ENCODE measurements at places on chromosomes 1 and 21.

- DNase-seq = no peak
Measured at GRCh38 chr21:42653231-42654061, at the start of gene PDE9A. PDE9A (plus strand) TSS chr21:42653621; CDS start chr21:42653815, 194 bp downstream.

DNA sequence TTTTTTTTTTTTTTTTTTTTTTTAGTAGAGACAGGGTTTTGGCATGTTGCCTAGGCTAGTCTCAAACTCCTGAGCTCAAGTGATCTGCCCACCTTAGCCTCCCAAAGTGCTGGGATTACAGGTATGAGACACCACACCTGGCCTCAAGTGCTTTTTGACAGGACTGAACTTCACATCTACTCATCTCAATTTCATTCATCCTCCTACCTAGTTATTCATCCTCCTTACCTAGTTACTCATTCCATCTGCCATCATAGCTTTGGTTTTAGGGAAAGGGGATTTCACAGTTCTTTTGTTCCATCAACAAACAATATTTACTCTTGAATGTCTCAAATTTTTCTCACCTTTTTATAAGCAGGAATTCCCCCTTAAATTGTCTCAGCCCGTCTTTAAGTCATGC is 38.6 kb upstream of the RALGPS2 start:
- peak; percentile 15 for DNase-seq

- peak; percentile 86 for DNase-seq
Measured at GRCh38 chr1:27366113-27366410, 699 bp downstream of the MAP3K6 start.

GRCh38 chr1:106780806-106781569 is 275.5 kb upstream of the PRMT6 start:
- DNase-seq = peak; percentile 13

DNA sequence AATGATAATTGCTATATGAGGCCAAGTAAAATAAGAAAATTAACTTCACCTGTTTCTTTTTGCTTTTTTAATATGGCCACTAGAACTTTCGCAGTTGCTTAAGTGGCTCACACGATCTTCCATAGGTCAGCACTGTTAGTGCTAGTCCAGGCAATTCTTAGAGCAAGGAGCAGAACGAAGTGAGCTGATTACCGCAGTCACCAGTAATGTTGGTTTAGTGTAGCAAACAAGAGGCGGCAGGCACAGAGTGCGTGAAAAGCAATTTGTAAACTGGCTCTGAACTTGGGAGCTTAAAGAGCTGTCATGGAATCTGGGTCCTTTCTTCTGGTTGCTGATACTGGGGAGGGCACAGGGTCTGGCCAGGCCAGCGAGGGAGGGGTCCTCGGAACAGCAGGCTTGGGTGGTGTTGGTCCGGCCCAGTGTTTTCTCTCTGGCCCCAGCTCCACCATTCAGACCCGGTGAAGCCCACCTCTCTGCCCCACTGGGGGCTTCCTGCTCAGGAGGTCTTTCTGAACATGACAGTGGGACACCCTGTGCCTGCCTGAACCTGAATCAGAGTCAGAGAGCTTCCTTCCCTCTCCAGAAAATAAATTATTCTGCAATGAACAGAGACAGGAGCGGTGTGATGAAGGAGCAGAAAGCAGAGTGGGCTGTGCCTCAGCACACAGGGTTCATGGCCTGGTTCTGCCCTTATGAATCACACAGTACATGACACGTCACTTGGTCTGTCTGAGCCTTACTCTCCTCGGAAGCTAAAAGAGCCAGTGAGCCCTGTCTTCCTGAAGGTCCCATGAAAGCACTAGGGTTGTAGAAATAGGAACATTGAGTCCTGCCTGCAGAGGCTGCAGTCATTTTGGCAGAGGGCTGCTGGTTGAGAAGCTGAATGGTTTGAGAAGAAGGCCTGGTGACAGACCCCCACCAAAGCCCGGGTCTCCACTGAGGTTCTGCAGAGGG is 11.9 kb downstream of the ETS2 start:
- peak; percentile 86 for DNase-seq

DNA sequence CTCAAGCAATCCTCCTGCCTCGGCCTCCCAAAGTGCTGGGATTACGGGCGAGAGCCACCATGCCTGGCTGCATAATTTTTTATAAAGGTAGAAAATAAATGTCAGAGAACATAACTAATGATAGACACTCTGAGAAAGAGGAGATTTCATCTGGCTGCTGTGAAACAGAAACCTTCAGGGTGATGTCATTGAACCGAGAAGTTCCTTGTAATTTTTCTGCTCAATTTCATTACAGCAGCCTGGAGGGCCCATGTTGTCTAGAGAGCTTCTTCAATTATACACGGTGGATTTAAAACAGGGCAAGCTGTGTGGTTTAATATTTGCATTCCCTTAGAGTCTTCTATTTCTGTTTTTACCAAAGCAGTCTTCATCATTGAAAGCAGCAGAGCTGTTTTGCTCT is 64.3 kb upstream of the MORC3 start:
- DNase-seq = no peak

DNA sequence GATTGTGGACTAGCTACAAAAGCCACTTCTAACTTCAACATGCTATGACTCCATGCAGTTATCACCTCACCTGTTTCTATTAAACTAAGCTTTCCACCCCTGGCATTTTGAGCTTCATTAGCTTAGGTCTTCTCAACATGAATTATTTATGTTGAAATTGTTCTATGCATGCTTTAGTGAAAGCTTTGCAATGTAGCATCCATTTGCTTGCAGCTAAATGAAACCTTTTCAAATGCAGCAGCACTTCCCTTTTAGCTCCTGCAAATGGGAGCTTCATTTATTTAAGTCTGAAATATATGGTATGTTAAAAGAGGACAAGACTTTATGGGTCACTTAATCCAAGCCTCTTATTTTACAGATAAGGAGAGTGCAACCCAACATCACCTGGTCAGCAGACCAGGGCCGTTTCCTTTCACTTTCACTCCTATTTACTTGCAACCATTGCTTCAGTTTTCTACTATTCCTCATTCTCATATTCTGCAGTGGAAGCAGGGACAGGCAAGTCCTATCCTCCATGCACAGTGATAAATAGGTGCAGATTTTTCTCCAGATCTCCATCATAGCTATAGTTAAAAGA is 56.4 kb upstream of the SAMSN1 start:
- no peak for DNase-seq
